ENCODE measurements at places on chromosomes 7 and 10.

DNA sequence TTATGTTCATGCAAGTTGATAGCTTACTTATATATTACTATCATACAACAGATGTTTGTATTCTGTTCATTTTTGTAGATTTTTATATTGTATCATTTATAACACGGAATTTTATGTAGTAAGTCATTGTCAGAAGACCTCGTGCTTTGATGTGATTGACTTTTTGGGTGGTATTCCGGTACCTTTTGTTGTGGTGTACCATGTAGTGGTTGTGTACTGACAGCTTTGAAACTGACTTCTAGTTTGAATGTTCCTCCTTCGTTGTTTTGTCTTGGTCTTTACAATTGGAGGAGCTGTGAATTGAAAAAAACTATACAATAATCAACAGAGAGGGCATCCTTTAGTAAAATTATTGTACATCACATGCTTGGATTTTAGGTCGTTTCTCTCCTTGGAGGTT is 61.5 kb downstream of the WAC start:
- no peak for DNase-seq

- no peak for DNase-seq
Observed at GRCh38 chr7:11185179-11185815, 211.6 kb downstream of the PHF14 start.

GRCh38 chr10:75203724-75204123 is 6.9 kb upstream of the VDAC2 start:
- DNase-seq: no peak

DNA sequence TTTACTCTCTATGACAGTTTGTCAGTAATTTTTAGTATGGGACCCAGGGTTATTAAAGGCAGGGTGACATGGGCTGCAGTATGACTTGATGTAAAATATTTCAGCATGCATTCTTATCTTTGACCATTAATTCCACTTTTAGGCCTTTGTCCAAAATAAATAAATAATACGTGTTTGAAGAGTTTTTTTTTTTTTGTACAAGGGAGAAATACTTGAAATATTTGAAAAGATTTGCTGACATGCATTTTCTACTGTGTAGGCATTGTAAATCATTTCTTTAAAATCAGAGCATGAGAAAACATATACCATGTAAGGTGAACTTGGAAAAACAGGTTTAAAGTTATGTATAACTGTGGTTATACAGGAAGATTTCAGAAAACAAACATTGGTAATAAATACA is 23.5 kb downstream of the NRG3 start:
- DNase-seq: no peak

- DNase-seq: no peak
Observed at GRCh38 chr7:7276161-7276560, 93.8 kb downstream of the C1GALT1 start.

DNA sequence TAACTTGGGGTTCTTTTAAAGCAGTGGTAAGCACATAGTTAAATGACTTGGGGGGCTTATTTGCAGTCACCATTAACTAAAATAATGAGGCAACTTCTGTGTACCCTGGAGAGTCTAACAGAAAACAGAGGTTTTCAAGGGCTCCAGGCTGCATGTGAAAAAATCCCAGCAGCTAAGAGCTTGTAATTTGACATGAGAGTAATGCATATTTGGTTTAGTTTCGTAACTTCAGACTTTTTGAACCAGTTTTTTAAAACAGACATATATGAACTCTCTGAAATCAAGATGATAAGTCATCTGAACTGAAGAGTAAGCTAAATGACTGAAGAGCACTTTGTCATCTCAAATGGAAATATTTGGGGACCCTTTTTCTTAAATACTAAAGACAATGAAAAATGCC is 40.2 kb upstream of the IFRD1 start:
- DNase-seq: no peak

Measured in effector memory CD8-positive, alpha-beta T cell (primary cell).